ENCODE measurements at places on chromosomes 2 and 18.

DNA sequence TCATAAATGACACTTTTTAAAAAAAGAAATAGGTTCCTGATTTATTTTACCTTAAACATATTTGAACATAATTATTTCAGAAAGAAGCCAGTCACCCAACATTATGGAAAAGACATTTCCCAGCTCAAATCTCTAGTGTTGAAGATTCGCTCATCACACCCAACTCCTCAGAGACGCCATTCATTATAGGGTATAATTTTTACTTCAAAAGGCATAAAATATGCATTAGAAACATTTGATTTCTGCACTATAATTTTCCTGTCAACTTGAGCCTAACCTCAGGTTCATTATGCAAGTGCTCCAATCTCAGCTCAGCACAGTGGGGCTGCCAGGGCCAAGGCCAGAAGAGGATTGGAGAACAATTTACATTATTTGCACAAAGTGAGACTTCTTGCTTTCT lies 58.8 kb upstream of the TTN start:
- DNase-seq, result no peak

DNA sequence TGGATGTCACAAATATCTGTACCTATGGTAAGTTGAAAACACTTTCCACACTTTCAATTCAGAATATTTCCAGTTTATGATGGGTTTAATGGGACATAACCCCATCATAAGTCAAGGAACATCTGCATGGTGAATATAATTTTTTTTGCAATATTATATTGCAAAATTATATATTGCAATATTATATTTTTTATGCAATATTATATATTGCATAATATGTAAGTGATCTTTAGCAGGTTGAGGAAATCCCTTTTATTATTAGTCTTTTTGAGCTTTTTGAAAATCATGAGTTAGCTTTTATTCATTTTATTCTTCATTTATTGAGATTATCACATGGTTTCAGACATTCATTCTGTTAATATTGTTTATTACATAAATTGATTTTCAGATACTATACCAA lies 342.2 kb upstream of the GALNT5 start:
- DNase-seq, result no peak

GRCh38 chr2:175218551-175218950 lies 37.0 kb upstream of the ATP5MC3 start:
- no peak for DNase-seq

- DNase-seq, result no peak
Observed at GRCh38 chr18:27582760-27583412, 397.8 kb upstream of the CHST9 start.

DNA sequence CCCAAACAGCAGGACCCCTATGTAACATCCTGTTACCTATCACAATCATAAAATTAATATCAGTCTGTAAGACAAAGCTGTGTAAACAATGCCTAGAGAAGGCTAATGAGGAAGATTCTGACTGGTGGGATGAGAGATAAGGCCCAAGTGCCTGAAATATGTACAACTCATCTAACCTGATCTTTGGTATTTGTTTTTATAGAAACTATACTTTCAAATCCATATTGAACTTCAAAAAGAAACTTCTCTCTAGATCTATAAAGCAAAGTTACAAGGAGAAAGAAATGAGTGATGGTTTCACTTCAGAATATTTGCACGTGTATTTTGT lies 36.1 kb upstream of the ITGA4 start:
- DNase-seq, result no peak

DNA sequence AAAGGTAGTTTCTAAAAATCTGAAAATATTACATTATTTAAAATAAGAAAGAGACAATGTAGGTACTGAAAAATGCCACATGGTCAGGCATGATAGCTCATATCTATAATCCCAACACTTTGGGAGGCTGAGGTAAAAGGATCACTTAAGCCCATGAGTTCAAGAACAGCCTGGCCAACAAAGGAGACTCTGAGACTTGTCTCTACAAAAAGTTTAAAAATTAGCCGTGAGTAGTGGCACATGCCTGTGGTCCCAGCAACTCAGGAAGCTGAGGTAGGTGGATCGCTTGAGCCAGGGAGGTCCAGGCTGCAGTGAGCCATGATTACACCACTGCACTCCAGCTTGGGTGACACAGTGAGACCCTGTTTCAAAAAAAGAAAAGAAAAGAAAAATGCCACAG lies 21.8 kb downstream of the ATAD2B start:
- no peak for DNase-seq

GRCh38 chr2:104860451-104860790 lies 6.5 kb downstream of the POU3F3 start:
- no peak for DNase-seq
